ENCODE measurements at places on chromosomes 12 and 14.

DNA sequence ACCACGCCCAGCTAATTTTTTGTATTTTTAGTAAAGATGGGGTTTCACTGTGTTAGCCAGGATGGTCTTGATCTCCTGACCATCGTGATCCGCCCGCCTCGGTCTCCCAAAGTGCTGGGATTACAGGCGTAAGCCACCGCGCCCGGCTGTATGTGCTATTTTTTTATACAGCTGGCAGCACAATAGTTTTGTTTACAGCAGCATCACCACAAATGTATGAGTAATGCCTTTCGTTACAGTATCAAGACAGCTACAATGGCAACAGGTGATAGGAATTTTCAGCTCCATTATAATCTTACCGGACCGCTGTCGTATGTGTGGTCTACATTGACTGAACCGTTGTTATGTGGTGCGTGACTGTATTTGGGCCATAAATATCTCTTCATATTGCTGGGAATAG, 11.6 kb upstream of the MDM2 start:
- no peak for DNase-seq

DNA sequence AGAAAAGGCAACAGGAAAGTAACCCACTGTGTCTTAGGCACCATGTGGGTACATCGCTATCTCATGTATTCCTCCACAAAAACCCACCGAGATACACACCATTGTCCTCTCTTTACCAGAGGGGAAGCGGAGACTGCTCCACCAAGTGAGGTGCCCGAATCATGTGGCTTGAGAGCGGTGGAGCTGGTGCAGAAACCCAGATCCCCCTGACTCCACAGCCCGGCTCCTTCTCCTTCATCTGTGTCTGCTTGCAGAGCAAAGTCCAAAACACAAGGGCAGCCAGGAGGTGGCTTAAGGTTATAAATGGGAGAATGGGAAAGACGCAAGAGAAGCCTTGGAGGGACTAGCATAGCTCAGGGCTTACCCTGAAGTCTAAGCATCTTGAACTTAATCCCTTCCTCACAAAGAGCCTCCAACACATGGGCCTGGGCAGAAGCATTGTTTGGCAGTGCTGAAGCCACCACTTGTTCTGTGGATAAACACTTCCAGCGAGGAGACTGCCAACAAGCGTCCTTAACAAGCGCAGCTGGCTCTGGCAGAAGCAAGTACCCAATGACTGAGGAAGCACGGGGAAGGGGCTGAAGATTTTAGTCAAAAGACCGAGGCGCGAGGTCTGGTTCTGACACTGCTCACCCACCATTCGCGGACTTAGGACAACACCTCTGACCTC, 83.0 kb downstream of the TTC7B start:
- DNase-seq, result no peak

- no peak for DNase-seq
These were observed 22.0 kb upstream of the ULK1 start for GRCh38 chr12:131872154-131873051.

- DNase-seq, result no peak
These were observed 37.4 kb downstream of the HSP90AA1 start for GRCh38 chr14:102049258-102050025.

- DNase-seq, result no peak
These were observed 1.6 kb downstream of the KLHL28 start for GRCh38 chr14:44960146-44960545.

DNA sequence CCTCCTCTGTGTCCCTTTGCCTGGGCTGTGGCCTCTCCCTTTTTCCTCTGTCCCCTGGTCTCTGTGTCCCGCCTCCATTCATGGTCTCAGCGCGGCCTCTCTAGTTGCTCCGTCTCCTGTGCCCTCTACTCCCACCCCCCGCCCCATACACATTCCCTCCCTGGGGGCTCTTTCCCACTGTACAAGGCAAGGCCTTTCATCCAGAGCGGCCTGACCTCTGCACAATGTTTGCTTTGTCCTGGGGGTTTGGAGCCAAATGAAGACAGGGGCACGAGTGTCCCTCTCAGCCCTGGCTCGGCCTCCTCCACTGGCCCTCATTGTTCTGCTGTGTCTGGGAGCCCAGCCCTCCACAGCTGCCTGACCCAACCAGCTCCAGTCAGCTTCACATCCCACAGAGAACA, 678.6 kb downstream of the BCL11B start:
- no peak for DNase-seq

DNA sequence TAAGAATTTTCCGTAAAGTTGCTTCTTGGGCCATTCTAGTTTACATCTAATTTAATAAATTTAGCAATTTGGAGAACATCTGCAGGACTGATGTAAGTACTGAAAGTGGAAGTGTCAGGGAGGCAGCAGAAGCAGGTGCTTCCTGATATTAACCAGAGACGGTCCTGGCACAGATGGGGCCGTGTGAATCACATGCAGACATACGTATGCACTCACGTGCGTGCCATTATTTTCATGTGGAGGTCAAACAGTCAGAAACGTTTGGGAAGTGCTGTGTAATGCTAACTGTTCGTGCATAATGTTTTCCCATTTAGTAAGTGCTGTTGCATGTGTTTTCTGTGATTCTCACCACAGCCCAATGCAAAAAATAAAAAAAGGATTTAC, 87.8 kb upstream of the DYNC1H1 start:
- DNase-seq, result no peak

DNA sequence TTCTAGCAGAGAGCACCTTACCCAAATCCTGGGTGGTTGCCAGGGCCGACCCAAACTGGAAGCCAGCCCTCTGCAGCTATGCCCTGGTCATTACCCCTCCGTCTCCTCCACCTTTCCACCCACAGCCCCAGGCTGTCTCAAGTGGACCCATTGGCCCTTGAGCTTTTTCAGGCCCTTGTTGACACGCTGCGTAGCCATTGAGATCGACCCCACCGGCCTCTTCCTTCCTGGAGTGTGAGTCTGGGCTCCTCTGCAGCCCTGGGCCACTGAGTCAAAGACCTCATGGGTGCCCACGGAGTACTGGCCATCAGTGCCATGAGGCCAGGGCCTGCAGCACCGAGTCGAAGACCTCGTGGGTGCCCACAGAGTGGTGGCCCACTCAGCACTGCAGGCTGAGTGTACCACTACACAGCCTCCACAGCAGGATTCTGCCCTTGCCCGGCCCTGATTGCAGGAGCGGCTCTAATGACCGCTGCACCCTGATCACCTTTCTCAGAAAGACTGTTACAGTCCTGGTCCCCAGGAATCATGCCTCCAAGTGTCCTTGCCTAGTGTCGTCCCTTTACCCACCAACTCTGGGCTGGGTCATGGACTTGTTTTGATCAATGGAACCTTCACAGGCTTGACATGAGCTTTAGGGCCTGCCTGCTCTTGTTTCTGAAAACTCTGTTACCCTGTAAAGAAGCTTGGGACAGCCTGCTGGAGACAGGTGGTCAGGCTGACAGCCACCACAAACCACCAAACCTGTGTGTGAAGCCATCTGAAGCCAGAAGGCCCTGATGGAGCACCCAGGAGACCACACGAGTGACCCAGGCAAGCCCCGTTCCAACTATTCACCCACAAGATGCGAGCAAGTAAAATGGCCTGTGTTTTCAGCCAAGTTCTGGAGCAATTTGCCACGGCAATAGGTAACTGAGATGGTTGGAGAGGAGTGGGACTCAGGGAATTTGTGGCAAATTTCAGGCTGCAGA, 39.6 kb upstream of the TRAF3 start:
- DNase-seq, result no peak

GRCh38 chr12:53660041-53660440, 15.8 kb downstream of the ATP5MC2 start:
- no peak for DNase-seq

All from NCI-H1417 (cell line).